ENCODE measurements at places on chromosomes 3 and 15.

DNA sequence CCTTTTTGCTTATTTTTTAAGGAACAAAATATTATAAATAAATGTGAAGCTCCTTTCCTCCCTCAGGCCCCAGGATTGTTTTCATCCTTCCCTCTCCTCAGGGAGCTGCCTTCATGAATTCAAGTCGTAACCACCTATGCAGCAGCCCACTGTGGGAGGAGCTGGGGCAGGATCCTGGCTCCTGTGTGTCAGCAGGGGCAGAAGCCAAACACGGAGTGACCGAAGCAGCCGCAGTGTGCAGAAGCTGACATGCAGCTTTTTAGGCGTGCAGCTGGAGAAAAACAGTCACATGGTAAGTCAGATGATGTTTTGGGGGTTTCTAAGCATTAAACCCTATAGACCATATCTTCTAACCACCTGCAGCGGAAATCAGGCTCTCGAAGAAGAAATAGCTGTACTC is 231.3 kb downstream of the OCA2 start:
- DNase-seq = no peak

DNA sequence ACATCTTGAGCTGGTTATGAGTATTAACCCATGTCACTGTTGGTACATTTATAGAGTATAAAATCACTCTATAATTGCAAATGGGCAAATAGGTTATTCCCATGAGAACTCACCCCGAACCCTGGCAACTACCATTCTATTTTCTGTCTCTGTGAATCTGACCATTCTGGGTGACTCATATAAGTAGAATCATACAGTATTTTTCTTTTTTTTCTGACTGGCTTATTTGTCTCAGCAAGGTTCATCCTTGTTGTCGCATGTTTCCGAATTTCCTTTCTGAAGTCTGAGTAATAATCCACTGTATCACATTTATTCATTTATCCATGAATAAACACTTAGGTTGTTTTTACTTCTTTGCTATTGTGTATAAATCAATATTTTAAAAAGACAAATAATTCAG is 59.9 kb upstream of the CHRM5 start:
- no peak for DNase-seq

DNA sequence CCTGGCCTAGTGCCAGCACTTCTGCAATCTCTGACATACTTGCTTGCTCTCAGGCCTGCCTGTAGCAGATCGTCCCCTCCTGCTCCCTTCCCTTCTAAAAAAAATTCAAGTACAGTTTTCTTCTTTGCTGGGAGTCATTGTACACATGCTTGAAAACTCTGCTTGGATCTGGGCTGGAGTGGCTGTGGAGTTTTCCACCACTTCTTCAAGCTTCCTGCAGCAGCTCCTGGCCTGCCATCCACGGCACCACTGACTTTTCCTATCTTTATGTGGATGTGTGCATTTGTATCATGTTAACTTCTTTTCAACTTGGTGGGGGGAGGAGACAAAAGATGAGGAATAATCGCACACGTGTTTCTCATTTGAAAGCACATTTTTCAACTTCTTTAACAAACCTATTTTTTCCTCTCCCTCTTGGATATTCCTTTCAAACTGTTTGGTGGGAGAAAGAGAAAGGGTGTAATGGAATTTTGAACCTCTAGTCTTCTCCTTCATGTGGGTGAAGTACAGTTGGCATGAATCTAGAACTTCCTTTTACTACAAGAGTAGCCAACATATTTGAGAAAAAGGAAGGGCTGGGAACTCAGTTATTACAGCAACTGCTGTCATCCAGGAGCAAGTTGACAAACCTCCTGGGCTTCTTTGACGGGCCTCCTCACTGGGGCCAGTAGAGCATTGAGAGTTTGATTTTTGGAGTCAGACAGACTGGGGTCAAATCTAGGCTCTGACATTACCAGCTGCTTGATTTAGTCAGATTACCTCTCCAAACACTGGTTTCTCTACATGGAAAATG is 61.2 kb upstream of the LRTM1 start:
- DNase-seq = peak; percentile 63

DNA sequence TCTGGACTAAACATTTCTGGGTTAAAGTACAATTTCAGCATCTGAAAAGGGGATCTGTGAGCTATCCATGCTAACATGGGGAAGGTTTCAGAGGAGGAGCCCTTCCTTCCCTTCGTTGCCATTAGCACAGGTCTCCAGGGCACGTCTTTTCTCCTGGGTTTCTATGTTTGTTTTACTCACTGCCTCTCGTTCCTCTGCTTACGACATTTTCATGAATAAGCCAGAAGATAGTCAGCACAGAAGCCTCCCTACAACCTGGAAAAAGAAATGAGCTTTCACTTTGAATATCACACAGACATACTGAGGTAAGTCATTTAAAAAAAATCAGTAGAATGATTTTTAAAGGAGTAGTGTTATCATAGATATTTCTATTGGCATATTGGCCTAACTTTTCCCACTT is 117.2 kb upstream of the KCNMB2 start:
- no peak for DNase-seq

GRCh38 chr3:113018536-113019181 is 27.9 kb downstream of the GTPBP8 start:
- DNase-seq = peak; percentile 24

- DNase-seq = peak; percentile 78
These were observed 34.3 kb downstream of the ZBTB38 start for GRCh38 chr3:141402476-141403171.

DNA sequence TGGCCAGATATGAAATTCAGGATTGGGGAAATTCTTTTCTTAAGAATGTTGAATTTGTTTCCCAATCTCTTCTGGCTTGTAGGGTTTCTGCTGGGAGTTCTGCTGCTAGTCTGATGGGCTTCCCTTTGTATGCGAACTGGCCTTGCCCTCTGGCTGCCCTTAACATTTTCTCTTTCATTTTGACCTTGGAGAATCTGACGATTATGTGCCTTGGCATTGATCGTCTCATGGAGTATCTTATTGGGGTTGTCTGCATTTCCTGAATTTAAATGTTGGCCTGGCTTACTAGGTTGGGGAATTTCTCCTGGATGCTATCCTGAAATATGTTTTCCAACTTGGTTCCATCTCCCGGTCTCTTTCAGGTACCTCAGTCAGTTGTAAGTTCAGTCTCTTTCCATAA is 152.2 kb downstream of the CFAP20DC start:
- DNase-seq = peak; percentile 40

DNA sequence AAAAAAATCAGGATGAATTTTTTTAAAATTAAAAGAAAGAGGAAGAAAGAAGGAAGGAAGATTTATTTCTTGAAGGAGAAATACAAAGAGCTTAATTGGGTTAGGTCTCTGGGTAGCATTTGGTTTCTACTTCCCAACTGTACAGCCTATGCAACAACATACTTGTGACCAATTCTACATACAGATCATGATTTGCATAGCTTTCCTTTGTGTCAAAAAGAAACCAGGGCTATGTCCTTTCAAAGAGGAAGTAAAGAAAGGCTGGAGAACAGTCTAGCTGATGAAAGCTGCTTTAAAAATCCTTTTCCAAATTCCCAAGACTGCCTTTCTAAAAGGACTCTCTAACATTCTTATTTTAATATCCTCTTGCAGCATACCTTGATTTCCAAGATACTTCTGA is 6.1 kb upstream of the HGD start:
- no peak for DNase-seq

GRCh38 chr3:108806316-108806715 is 16.3 kb upstream of the TRAT1 start:
- no peak for DNase-seq

GRCh38 chr3:52108302-52109232 is 45.7 kb downstream of the POC1A start:
- DNase-seq = peak; percentile 74

- DNase-seq = no peak
These were observed 20.8 kb downstream of the UBE2E1 start for GRCh38 chr3:23826382-23827064.

DNA sequence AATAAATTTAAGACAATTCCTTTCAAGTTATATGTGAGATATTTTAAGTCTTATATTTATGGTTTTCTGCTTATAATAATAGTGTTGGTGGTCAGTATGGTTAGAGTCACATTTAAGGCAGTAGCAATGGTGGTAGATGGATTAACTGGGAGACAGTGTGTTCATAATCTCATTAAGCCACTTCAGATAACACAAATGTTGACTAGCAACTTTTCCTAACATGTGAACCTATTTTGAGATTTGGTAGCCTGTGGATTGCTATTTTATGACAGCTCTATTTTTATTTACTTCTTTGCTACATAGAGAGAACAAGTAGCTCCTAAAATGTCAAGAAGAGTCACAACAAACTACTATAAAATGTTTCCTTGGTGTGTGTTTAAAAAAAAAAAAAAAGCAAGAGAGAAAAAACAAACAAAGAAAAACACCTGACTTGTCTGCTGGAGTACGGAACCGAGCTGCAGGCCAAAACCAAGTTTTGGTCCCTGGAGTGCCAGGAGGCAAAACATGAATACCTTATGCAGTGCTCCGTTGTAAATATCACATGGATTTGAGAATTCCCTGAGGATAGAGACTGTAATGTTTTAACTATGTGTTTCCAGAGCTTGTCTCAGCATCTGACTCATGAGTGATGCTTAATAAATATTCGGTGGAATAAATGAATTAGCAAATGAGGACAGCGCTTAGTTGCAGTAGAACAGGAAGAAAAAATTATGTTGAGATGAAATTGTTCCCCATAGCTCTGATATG is 457.1 kb upstream of the ROBO2 start:
- DNase-seq = no peak

GRCh38 chr15:95113041-95113440 is 881.7 kb downstream of the MCTP2 start:
- no peak for DNase-seq

GRCh38 chr15:60667190-60667868 is 188.4 kb upstream of the ICE2 start:
- no peak for DNase-seq

DNA sequence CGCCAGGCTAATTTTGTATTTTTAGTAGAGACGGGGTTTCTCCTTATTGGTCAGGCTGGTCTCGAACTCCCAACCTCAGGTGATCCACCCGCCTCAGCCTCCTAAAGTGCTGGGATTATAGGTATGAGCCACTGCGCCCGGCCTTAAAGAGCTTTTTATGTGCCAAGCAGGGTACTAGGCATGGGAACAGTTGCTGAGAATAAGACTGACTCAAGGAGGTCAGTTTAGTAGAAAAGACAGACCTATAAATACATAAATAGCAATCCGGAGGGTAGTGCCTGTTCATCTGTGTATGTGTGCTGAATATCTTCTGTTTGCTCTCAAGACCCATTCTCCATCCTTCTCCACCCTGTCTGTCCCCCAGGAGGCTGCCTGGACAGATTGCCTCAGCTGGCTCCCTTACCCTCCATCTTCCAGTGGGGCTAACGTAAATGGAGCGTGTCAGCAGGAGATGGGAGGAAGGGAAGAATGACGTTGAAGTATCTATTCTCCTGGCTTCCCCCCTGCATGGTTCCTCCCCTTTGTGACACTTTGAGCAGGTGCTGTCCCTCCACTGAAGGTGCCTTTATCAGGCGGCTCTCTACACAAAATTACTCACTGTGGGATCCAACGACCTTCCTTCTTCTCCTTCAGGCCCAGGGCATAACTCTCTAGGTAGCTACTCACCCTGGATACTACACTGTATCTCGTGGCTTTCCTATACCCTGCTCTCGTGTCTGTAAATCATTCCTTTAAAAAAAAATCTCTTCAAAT is 31.1 kb downstream of the FBXO40 start:
- no peak for DNase-seq

DNA sequence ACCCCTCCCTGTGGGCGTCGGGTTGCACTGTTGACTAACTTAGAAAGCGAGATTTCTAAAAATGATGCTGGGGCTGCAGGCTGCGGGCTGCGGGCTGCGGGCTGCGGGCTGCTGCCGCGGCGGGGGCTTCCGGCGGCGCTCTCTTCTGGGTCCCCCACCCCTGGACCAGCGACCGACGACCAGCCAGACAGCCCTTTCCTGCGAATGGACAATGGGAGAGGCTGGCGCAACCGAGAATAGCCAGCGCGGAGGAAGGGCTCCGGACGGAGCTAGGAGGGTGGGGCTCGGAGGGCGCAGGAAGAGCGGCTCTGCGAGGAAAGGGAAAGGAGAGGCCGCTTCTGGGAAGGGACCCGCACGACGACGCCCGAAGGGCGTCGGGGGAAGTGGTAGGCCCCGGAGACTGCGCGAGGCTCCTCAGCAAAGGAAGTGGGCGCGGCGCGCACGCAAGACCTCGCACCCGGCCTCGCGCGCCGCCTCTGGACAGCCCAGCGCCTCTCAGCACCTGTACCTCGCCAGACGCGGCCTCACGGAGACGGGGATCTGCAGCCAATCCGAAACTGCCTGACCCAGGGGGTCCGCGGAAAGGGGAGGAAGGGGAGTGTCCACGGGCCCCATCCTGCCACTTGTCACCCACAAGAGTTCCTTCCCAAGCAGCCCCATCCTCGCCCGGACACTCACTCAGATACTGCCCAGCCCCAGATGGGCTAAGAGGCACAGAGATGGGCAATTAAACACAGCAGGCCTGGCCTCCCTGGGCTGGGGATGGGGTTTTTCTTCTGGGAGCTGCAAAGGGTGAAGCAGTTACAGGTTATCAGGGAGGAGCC is 70.7 kb downstream of the SLC12A8 start:
- peak; percentile 67 for DNase-seq

DNA sequence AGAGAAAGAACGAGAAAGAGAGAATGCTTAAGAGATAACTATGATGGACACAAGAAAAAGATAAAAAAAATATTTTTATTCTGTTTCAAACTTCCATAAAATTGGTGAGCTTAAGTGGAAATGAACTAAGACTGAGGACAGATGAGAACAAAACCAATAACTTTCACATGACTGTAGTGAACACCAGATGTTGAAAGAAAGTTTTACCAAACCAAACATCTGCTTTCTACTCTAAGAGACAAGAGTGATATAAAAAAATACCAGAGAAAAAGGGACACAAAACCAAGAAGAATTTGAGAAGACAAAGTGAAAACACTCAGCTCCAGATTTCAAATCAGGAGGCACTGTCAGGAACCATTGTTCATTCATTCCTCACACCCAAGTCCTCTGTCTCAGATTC is 147.9 kb downstream of the IMPG2 start:
- no peak for DNase-seq

- DNase-seq = no peak
These were observed 6.4 kb upstream of the TBC1D2B start for GRCh38 chr15:78083687-78084448.

- no peak for DNase-seq
These were observed 57.4 kb downstream of the ZNF717 start for GRCh38 chr3:75727985-75728384.

DNA sequence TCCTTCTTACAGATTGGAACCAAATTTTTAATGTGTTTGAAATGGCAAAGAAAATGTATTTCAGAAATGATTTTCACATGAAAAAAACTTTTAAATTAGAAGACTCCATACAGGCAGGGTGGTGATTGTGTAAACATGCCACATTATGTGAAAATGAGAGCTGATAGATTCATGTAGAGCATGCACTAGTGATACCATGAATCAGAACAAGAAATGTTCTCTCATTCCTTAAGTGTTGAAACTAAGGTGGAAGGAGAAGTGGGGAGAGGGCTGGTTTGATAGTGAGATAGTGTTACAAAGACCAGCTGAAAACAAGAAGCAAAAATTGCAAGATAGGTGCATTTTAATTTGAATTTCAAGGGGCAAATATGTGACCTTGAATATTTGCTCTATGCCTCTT is 100.3 kb downstream of the CCNL1 start:
- no peak for DNase-seq
